ENCODE measurements at places on chromosomes 16 and 17.

GRCh38 chr17:33519692-33520091 lies 226.6 kb upstream of the ASIC2 start:
- DNase-seq: no peak

DNA sequence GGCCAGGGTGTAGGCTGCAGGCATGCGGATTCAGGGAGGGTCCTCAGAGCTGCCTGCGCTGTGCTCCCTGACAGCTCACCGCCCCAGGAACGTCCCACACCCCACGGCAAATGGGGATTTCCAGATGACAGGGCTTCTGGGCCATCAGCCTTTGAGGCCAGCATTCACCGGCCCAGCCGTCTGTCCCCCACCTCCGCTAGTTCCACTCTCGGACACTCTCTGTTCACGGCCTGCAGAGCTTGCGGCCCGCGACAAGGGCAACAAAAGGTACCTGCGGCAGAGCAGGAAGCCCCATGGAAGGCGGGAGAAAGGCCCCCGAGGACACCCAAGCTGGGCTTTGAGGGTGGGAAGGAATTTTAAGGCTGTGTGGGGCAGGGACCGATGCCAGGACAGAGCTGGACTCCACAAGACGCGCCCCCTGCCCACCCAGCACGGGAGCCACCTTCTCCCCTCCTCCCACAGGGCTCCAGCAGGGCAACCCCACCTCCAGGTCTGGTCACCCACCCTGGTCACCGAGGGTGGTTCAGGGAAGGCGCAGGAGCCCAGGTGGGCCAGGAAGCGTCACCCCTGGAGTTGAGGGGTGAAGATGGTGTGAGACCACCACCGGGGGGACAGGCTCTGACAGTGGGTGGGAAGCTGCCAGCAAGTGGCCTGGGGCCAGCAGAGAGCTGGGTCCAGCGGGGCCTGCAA lies 5.6 kb upstream of the CYBA start:
- DNase-seq: no peak

GRCh38 chr17:36736201-36737156 lies 135.1 kb downstream of the MRM1 start:
- DNase-seq: no peak

GRCh38 chr17:72175787-72176515 lies 55.1 kb downstream of the SOX9 start:
- DNase-seq: no peak

DNA sequence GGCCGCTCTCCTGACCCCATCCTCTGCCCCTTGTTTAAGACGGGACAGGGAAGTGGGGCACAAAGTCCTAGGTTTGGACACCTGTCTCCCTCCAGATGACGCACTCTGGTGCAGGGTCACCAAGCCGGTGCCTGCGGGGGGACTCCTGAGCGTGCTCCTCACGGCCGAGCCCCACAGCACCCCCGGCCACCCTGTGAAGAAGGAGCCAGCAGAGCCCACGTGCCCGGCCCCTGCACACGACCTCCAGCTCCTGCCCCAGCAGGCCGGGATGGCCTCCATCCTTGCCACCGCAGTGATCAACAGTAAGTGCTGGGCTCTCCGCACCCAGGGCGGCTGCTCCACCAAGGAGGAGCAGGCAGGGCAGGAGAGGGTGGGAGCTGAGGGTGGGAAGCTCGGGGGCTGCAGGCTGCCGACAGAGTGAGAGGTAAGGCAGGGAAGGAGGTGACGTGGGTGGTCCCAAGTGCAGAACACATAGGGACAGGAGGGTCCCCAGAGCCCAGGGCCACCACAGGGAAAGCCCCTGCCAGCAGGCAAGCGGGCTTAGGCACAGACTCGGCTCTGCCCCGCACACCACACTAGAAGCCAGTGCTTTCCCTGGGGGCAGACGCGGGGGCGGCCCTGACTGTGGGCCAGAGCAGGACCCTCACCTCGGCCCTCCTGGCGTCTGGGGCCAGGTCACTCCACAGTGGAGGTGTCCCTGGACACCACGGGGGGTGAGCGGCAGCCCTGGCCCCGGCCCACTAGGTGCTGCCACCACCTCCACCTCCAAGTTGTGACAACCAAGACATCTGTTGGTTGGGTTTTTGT lies 42.1 kb upstream of the ZC3H18 start:
- no peak for DNase-seq

GRCh38 chr16:89370081-89370511 lies 120.3 kb downstream of the ANKRD11 start:
- no peak for DNase-seq

- DNase-seq: no peak
Measured at GRCh38 chr17:55742272-55743102, 8.4 kb upstream of the PCTP start.

GRCh38 chr17:41906465-41907184 lies 12.1 kb downstream of the ACLY start:
- no peak for DNase-seq

GRCh38 chr17:39231091-39231561 lies 5.4 kb upstream of the STAC2 start:
- DNase-seq: no peak
